GM23248 (cell line): ENCODE measurements at places on chromosomes 2 and 18. TPM values are rescaled to one million over a fixed set of nuclear protein-coding genes. Genes with fewer than 3 reads are reported as not detected.
A peak's percentile ranks its signal among the peaks of the same experiment; 100 is the strongest.

DNA sequence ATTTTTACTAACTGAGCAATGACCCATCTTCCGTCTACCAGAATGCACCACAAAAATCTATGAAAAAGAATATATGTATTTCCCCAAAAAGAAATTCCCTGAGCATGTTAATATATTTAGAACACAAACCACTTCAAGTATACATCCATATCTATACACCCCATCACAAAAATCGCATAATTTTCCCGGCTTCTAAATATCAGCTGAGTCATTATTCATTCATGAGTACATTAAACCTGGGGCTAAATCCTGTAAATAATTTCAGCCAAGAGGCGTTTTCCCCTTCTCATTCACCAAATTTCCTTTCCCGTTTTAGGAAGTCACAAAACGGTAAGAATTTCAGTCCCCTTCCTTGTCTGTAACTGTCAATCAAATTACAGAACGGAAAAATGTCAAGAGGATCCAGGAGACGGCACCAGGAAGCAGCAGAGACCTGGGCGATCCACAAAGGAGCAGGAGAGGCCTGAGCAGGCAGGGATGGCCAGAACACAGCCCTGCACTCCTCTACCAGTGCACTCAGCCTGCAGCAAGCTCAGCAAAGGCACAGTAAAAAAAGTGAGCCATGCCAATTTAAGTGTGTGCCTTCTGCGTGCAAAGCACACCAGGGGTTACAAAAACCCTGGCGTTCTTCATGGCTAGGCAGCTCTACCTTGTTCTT lies 300.7 kb downstream of the TCF4 start:
- peak overlapping the region; percentile 32 for H3K4me3 ChIP-seq
- peaks cover 35% of the 10 kb centered on the region for H3K4me1 ChIP-seq
- peak overlapping the region; percentile 48 for H3K27ac ChIP-seq
- DNase-seq = peak; percentile 53
- H3K36me3 ChIP-seq = no peaks in the 10 kb centered on the region

GRCh38 chr2:13650586-13651180 lies 933.9 kb downstream of the TRIB2 start:
- DNase-seq = peak; percentile 32
- no peak overlapping the region for H3K4me3 ChIP-seq
- no peaks in the 10 kb centered on the region for H3K27me3 ChIP-seq
- no peak overlapping the region for H3K27ac ChIP-seq
- peaks cover 28% of the 10 kb centered on the region for H3K4me1 ChIP-seq
- H3K36me3 ChIP-seq = no peaks in the 10 kb centered on the region

GRCh38 chr2:224518806-224519580 lies 66.2 kb downstream of the CUL3 start:
- peak; percentile 87 for DNase-seq
- H3K27ac ChIP-seq = peak overlapping the region; percentile 76
- no peak overlapping the region for H3K4me3 ChIP-seq
- no peaks in the 10 kb centered on the region for H3K27me3 ChIP-seq

- H3K27ac ChIP-seq = no peak overlapping the region
- no peaks in the 10 kb centered on the region for H3K27me3 ChIP-seq
- peaks cover 21% of the 10 kb centered on the region for H3K36me3 ChIP-seq
- DNase-seq = peak; percentile 32
- no peak overlapping the region for H3K4me3 ChIP-seq
- peaks cover 6% of the 10 kb centered on the region for H3K4me1 ChIP-seq
Observed at GRCh38 chr2:69926849-69927515, 12.1 kb downstream of the MXD1 start.

DNA sequence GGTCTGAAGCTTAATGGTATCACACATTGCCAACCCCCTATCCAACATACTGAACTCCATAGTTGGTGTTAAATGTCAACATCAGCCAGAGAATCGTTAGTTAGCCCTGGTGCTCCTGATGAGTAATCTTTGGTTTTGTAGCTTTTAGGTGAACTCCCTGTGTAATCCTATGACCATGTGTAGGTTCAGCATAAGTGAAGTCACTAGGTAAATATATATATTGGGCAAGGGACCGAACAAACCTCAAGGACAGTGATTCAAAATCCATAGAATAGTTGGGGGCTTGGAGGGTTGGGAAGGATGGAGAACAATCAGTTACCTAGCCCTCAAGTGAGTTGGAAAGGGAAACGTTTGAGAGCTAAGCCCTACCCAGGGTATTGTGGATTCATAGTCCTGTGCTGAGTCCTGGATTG lies 16.0 kb upstream of the AP1S3 start:
- no peak for DNase-seq
- no peaks in the 10 kb centered on the region for H3K27me3 ChIP-seq
- peaks cover 13% of the 10 kb centered on the region for H3K4me1 ChIP-seq
- no peaks in the 10 kb centered on the region for H3K36me3 ChIP-seq
- no peak overlapping the region for H3K4me3 ChIP-seq
- no peak overlapping the region for H3K27ac ChIP-seq

GRCh38 chr18:29874519-29875098 lies 1167.9 kb downstream of the DSC3 start:
- H3K36me3 ChIP-seq = no peaks in the 10 kb centered on the region
- no peaks in the 10 kb centered on the region for H3K4me1 ChIP-seq
- peak; percentile 46 for DNase-seq
- H3K27ac ChIP-seq = no peak overlapping the region
- no peaks in the 10 kb centered on the region for H3K27me3 ChIP-seq

GRCh38 chr18:14914121-14914520 lies 166.1 kb downstream of the ANKRD30B start:
- DNase-seq = no peak
- H3K4me3 ChIP-seq = no peak overlapping the region
- H3K4me1 ChIP-seq = no peaks in the 10 kb centered on the region
- H3K36me3 ChIP-seq = no peaks in the 10 kb centered on the region
- no peaks in the 10 kb centered on the region for H3K27me3 ChIP-seq
- no peak overlapping the region for H3K27ac ChIP-seq

DNA sequence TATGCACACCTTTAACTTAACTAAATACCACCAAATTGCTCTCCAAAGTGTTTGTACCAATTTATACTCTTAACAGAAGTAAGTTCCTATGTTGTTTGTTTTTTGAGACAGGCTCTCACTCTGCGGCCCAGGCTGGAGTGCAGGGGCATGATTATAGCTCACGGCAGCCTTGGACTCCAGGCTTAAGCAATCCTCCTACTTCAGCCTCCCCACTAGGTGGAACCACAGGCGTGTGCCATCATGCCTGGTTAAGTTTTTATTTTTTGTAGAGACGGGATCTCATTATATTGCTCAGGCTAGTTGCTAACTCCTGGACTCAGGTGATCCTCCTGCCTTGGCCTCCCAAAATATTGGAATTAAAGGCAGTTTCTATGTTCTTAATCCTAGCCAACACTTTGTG lies 13.1 kb upstream of the NAB1 start:
- H3K36me3 ChIP-seq = no peaks in the 10 kb centered on the region
- H3K4me3 ChIP-seq = no peak overlapping the region
- H3K4me1 ChIP-seq = peaks cover 40% of the 10 kb centered on the region
- H3K27me3 ChIP-seq = no peaks in the 10 kb centered on the region
- DNase-seq = peak; percentile 13
- H3K27ac ChIP-seq = peak overlapping the region; percentile 75

GRCh38 chr2:121694398-121695170 lies 42.1 kb downstream of the NIFK start:
- DNase-seq = peak; percentile 62
- H3K4me3 ChIP-seq = no peak overlapping the region
- H3K4me1 ChIP-seq = peaks cover 4% of the 10 kb centered on the region
- H3K27me3 ChIP-seq = no peaks in the 10 kb centered on the region
- no peak overlapping the region for H3K27ac ChIP-seq

DNA sequence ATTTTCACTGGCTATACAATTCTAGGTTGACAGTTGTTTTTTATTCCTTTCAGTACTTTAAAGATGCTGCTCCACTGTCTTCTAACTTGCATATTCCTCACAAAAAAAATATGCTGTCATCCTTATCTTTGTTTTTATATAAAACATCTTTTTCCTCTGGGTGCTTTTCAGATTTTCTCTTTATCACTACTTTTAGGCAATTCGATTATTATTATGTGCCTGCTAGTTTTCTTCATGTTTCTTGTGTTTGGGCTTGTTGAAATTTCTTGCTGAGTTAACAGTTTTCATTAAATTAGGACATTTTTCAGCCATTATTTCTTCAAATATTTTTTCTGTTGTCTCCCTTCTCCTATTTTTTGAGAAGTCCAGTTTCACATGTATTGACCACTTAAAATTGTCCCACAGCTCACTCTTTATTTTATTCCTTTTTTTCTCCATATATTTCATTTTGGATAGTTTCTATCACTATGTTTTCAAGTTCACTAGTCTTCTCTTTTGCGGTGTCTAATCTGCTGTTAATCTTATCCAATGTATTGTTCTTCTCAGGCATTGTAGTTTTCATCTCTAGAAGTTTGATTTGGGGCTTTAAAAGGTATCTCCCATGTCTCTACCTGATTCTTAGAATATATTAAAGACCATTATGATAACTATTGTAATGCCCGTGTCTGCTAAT lies 205.1 kb upstream of the SIX3 start:
- no peak overlapping the region for H3K4me3 ChIP-seq
- H3K36me3 ChIP-seq = no peaks in the 10 kb centered on the region
- no peaks in the 10 kb centered on the region for H3K27me3 ChIP-seq
- no peak for DNase-seq

- H3K4me1 ChIP-seq = peaks cover 9% of the 10 kb centered on the region; the same call in 1 of the 2 replicates
- no peak for DNase-seq
- H3K36me3 ChIP-seq = no peaks in the 10 kb centered on the region
- H3K4me3 ChIP-seq = no peak overlapping the region
- H3K27ac ChIP-seq = no peak overlapping the region
Observed at GRCh38 chr18:30175061-30175574, 867.4 kb downstream of the DSC3 start.

GRCh38 chr2:240728827-240729226 lies 37.2 kb downstream of the AQP12A start:
- no peak overlapping the region for H3K4me3 ChIP-seq
- H3K27ac ChIP-seq = no peak overlapping the region
- H3K27me3 ChIP-seq = peaks cover 8% of the 10 kb centered on the region; the same call in 1 of the 2 replicates
- H3K36me3 ChIP-seq = no peaks in the 10 kb centered on the region
- no peaks in the 10 kb centered on the region for H3K4me1 ChIP-seq

SERPINB12 gene
- not detected in 2 replicates for total RNA-seq

ANKRD44 gene
- total RNA-seq = 4.9 and 8.9 TPM in 2 replicates

OR6B2 gene
- total RNA-seq = not detected in 2 replicates

SERPINB4 gene
- total RNA-seq = not detected in 2 replicates

AMER3 gene
- total RNA-seq = not detected in 2 replicates

IL36G gene
- not detected in 2 replicates for total RNA-seq
